Nephron progenitor cell (in vitro differentiated cells): ENCODE measurements at places on chromosomes 2 and 18.

- no peak for DNase-seq
Measured at GRCh38 chr2:11163439-11164317, 8.4 kb downstream of the SLC66A3 start.

- no peak for DNase-seq
Measured at GRCh38 chr2:199847181-199847864, 3.7 kb downstream of the FTCDNL1 start.

GRCh38 chr2:1010415-1010930 is 59.8 kb downstream of the SNTG2 start:
- DNase-seq, result peak; percentile 60

DNA sequence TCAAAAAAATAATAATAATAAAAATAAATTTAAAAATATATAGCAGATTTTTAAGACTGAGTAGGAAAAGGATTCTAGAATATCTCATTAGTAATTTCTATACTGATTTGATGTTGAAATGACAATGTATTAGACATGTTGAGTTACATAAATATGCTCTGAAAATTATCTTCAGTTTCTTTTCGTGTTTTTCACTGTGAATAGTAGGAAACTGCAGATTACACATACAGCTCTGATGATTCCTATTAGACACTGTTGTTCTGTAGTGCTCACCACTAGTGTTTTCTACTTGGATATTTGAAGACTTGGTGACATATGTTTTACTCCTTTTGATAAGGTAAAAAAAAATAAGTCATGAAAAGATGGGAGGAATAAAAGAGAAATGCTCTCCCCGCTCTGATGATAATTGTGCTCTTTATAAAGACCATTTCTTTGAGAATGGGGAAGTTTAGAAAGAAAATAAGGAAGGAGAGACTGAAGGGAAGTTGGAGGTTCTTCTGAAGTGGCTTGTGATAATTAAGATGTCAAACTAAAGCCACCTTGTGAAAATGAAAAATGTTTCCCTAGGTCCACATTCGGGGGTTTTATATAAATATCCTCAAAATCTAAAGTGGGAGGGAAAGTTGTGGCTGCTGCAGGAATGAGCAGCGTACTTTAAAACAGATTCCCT is 52.9 kb downstream of the SLC9A2 start:
- DNase-seq, result no peak

DNA sequence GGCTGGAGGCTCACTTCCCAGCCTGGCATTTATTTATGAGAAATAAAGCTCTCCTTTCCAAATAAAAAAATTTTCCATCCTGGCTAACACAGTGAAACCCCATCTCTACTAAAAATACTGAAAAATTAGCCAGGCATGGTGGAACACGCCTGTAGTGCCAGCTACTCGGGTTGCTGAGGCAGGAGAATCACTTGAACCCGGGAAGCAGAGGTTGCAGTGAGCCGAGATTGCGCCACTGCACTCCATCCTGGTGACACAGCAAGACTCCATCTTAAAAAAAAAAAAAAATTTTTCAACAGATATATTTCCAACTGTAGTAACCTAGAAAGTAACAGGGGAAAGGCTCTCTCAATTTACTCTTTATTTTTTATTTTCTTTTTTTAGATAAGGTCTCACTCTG is 6.1 kb upstream of the PCBP1 start:
- DNase-seq, result no peak

- DNase-seq, result no peak
Measured at GRCh38 chr2:6845312-6845711, 20.4 kb downstream of the CMPK2 start.

DNA sequence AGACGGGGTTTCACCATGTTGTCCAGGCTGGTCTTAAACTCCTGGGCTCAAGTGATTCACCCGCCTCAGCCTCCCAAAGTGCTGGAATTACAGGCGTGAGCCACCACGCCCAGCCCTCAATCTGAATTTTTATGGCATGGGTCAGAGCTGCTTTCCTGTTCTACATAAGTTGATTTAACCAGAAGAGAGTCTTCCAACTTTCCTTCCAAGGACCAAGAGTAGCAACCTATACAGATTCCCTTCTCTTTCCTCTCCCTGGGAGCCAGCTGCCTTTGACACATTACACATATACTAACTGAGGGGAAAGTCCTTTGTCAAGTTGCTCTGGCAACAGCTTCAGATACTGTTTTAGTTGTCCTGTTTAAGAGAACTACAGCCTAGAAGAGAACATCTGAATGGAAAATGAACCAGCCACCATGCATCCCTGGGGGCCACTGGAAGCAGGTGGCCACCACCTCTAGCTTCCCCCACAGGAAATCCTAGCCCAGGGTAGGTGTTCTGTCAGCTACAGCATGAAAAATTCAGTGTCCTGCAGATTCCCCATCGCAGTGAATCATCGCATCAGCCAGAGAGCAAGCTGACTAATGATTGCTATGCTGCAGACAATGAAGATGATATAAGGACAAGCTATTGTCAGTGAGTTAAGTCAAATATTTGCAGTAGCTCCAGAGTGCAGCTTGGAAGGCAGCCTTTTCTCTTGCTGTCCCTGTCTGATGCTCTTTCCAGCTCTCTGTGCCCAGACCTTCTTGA is 62.9 kb downstream of the POMC start:
- DNase-seq, result no peak

DNA sequence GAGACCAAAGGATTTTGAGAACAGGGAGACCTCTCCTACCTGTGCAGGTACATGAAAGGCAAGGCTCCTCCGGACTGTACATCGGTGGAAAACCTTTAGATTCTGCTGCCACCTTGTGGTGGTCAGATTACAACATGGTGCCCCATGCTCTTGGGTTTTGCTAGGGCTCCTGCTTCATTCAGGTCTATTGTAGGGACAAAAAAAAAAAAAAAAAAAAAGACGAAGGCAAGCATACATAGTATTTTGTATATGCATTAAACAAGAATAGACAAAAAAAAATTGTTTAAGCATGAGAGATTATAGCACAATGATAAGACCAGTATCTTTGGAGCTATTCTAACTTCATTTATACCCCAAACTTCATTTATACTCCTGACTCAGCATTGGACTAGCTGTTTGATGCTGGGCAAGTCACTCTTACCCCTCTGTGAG is 27.4 kb upstream of the SPR start:
- peak; percentile 60 for DNase-seq

DNA sequence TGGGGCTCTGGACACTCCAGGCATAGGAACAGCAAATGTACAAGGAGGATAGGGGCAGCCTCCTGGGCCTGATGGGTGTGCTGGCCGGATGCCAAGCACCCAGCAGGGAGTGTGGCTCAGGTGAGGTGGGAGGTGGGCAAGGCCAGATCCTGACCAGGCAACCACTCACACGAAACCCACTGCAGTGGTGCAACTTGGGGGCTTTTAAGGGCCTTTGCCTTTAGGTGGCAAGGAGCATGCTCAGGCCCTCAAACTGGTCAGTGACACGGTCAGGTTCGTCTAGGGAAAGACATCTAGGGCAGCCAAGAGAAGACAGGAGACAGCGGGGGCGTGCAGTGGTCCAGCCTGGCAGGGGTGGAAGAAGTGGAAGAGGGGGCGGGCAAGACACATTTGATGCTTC is 18.4 kb upstream of the TEX51 start:
- DNase-seq, result no peak

DNA sequence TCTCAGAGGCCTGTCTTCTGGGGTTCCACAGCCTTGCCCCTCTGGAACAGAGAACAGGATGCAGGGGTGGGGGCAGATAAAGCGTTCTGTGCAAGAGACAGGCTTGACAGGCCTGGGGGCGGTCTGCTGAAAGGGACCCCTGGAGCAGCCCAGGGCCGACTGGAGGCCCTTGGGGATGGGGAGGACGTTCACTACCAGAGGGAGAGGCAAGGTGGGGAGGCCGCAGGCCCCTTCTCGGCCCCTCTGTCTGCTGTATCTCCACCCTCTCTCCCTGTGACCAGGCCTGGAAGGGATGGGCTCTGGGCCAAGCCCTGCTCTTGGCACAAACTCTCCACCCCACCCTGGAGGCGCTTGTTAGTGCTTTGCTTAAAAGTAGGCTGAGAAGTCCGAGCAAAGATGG is 27.3 kb upstream of the INHBB start:
- DNase-seq, result no peak

DNA sequence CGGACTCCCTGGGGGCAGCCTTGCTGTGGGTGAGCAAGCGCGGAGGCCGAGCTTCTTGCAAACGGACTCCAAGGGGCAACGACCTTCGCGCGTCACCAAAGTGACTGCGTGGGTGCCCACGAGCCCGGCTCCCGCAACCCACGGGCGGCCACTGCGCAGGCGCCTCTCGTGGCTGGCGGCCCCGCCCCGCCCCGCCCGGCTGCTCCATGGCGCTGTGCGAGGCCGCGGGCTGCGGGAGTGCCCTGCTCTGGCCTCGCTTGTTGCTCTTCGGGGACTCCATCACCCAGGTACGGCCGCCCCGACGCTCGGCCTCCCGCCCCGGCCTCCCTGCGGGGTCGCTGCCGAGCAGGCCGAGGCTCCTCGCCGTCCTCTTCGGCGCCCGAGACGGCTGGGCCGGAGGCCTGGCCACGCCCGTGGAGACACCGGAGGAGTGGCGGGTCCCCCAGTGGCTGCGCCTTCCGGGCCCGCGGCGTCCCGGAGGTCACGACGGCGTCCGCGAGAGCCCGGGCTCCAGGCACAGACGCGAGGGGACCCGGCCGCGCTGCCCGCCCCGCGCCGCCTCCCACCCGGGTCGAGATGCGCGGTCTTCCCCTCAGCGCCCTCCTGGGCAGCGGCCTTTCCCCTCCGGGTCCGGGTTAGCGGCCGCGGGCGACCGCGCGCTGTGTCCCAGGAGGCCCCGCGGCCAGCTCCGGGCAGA is at the start of gene IAH1:
Gene IAH1 (plus strand): TSS at position 191 of the 697 bp plus-strand sequence. CDS start 16 bp downstream, at position 207.
- DNase-seq, result peak; percentile 52

DNA sequence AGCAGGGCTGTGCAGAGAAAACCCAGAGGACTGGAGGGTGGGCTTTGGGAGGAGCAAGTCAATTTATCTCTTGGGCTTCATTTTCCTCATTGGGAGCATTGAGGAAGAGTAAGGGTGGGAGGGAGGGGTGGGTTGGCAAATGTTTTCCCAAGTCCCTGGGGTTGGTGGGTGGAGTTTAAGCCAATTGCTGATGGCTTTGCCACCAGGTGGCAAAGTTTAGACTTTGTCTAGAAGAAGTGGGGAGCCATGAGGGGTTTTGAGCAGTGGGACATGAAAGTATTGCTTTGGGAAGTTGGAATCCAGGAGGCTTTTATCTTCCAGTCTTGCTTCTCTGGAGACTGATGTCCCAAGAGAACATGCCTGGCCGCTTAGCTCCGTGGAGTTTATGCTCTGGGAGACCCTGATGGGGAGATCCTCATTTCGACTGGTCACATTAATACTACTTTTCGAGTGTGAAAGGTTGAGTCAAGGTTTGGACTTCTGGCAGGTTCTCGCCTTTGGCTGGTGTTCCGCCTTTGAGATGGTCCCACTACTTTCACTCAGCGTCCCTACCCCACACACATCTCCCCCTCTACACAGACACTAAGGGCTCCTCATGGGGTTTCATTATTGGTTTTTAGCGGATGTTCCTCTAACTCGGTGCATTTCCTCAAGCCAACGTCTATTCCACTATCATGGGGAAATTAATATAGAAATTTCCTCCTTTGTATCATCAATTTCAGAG is 126.7 kb downstream of the PRKCE start:
- no peak for DNase-seq

DNA sequence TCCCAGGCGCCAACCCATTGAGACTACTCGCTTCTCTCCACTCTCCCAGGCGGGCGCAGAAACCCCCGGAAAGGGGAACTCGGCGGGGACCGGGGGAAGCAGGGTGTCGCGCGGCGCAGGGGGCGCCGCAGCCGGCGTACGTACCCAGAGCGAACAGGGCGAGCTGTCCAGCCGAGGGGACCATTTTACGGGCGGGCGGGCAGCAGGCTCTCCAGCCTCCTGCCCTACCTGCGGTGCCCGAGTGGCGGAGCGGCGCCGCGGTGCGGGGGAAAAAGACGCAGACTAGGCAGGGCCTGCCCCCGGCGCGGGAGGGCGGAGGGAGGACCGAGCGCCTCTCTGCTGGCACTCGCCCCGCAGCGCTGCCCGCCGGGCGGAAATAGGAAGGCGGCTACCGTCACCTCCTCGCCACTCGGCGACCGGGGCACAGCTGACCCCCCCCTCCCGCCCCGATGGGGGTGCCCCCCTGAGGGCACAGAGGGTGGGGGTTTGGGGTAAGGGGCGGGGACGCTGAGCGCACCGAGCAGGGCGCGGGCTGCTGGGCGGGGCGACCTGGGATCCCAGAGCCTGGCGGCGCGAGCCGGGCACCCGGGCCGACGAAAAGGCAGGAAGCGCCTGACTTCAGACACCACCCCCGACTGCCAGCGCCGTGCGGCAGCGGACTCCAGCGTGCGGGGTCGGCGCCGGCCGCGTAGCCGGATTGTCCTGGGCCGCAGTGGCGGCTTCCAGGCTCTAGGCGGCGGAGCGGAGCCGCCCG is at the start of gene TGFA:
Gene TGFA (minus strand): TSS at position 243 of the 754 bp plus-strand sequence. CDS start 59 bp downstream, at position 184.
- peak; percentile 86 for DNase-seq

DNA sequence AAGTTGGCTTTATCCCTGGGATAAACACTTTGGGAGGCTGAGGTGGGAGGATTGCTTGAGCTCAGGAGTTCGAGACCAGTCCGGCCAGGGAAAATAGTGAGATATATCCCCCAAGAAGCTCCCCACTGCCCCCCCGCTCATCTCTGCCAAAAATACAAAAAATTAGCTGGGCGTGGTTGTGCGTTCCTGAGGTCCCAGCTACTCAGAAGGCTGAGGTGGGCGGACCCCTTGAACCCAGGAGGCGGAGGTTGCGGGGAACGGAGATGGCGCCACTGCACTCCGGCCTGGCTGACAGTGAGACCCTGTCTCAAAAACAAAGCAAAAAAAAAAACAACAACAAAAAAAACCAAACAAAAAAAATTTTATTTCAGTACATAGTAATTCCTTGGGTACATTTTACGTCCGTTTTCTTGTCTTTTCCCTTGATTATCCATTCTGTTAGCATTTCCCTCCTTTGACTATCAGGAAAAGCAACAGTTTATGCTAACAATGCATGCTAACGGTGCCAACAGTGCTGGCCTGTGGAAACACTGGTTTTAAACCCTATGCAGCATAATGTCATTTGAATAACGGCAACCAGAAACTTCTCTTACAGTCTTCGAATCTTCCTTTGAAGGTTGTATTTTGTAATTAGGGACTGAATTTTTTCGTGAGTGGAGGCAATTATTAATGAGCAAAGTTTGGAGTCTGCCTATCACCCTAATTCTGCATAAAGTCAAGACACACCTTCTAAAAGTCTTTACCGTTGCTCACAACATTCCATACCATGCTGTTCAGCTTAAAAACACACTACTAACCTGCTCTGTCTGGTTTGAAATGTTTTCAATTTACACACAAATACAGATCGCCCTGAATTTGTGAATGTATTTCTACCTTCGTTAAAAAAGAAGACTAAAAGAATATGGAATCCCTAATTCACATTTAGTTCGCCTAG is 721 bp upstream of the MIB1 start:
- DNase-seq, result no peak

DNA sequence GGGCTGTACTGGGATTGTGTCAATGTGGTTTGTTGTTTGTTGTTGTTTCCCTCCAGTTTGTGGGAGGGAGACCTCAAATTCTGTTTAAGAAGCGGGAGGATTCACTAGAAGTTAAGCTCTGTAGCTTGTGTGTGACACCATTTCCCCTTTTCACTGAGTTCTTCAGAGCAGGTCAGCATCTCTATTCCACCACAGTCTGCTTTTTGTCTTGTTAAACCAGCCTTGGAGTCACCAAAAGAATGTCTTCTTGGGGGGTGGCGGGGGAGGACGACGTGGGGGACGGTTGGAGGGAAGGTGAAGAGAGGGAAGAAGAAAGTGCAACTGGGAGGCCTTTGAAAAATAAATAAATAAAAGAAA is 2.3 kb upstream of the BCL11A start:
- DNase-seq, result no peak
